ENCODE measurements at places on chromosomes 5 and 9.

DNA sequence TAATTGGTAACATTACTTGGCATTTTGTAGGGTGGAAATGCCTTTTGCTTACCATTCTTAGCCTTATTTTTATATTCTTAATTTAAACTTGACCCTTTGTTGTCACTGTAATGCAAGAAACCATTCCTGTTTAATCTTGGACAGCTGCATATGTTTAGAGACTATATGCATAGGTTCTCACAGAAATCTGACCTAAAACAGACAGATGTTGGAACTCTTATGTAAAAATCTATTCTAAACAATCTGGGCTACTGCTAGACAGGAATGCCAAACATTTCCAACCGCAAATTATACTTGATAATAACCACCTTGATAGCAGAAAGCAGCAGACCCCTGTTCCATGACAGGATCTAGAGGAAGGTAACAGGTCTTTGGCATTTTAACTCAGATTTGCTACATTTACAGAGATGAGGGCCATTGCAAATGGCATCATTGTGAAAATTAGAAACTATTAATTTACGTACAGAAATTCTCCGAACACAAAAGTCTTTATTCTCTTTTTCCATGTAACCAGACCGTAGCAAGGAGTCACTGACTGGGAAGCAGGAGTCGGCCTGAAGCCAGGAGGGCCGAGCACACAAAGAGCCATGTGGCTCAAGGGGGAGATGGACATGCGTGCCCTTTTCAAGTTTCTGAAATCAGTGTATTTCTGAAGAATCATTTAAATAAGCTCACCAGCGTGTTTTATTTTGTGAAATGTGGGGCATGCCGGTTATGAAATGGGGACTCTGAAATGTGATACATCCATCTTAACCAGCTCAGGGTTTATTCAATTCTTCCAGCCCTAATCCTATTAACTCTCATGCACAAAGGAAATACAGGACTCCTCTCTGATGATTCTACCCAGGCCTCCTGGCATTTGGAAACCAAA is 139.3 kb downstream of the AOPEP start:
- DNase-seq: no peak

DNA sequence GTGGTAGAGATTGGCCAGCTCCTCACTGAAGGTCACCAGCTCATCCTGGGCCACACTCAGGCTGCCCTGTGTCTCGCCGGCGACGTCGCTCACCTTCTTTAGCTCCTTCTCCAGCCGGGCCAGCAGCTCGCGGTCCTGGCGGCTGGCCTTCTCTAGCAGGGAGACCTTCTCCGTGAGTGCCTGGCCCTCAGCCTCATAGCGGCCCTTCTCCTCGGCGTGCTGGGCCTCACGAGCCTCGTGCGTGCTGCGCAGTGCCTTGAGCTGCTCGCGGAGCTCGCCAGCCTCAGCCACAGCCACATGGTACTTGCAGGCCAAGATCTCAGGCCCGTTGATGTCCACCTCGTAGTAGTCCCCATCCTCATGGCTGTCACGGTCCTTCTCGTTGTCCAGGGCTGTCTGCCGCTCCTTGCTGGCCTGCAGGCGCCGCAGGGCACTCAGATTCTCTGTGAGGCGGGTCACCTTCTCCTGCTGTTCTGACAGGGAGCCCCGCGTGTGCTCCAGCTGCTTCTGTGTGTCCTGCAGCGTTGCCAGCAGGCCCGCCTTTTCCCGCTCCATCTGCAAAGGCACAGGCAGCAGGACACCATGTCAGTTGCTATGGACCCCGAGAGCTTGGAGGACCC is 45.5 kb downstream of the BICD2 start:
- no peak for DNase-seq

- DNase-seq: peak; percentile 53
Observed at GRCh38 chr9:128891321-128892220, 9.6 kb downstream of the LRRC8A start.

DNA sequence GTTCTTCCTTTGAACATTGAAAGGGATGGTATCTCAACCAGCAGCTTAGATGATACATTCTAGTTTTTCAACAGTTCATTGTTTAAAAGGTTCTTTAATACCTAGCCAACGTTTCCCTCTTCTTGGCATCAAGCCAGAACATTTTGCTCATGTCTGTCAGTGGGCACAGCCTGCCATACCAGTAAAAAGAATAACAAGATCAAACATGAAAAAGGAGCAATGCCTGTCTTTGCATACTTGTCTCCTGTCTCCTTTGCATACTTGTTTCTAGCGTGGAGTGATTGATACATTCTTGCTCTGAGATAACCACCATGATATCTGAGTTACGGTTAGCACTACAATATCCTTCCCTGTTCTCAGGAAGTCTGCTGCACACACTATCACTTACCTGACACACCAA is 248.6 kb upstream of the DAPK1 start:
- DNase-seq: no peak

DNA sequence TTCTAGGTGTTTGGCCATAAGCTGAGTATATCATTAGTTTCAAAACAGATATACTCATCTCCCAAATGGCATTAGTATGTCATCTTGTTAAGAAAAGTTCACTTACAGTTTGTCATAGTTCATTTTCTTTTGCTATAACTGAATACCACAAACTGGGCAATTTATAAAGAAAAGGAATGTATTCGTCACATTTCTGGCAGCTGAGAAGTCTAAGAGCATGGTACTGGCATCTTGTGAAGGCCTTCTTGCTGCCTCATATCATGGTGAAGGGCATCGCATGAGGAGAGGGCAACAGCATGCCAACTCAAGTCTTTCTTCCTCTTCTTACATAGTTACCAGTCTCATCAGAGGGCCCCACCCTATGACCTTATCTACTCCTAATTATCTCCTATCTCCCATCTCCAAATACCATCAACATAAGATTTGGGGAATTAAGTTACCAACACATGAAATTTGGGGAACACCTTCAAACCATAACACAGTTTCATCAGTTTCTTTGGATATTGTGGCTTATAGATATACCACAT is 20.4 kb upstream of the ITGA1 start:
- DNase-seq: no peak

GRCh38 chr9:1759771-1760300 is 255.3 kb upstream of the SMARCA2 start:
- DNase-seq: no peak

DNA sequence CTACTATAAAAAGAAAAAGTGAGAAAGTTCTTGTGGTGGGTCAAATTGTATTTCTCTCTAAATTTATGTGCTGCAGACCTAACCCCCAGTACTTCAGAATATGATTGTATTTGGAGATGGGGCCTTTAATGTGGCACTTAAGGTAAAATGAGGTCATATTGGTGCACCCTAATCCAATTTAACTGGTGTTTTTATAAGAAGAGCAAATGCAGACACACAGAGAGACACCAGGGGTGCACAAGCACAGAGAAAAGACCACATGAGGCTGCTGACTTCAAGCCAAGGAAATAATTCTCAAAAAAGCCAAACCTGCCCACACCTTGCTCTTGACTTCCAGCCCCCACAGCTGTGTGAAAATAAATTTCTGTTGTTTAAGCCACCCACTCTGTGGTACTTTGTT is 80.2 kb upstream of the HTR4 start:
- DNase-seq: no peak

GRCh38 chr9:38368731-38369130 is 23.8 kb upstream of the ALDH1B1 start:
- no peak for DNase-seq

GRCh38 chr5:124789104-124789605 is 42.7 kb upstream of the ZNF608 start:
- no peak for DNase-seq

GRCh38 chr9:30534896-30535295 is 1849.5 kb upstream of the ACO1 start:
- DNase-seq: no peak
